Fibroblast of skin of left quadriceps (primary cell): ENCODE measurements at places on chromosomes 1 and 21.
A peak's percentile ranks its signal among the peaks of the same experiment; 100 is the strongest.

GRCh38 chr1:214808845-214809460 lies 206.0 kb downstream of the CENPF start:
- DNase-seq = no peak

DNA sequence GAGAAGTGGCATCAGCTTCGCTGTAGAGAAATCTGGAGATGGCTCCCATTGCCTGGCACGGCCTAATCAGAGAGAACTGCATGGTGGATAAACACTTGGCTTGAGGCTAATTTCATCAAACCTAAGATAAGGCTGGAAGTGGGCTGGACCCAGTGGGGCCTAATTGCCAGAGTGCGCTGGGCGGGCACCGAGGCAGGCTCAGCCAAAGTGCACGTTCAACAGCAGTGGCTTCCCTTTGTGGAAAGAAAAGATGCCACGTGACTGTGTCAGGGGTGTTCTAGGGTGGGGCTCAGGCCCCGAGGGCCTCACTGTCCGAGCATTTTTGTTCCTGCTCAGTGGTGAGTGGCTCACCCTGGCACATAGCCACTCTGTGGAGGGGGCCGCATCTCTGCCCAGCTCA lies 5.8 kb downstream of the PLCH2 start:
- DNase-seq = no peak

DNA sequence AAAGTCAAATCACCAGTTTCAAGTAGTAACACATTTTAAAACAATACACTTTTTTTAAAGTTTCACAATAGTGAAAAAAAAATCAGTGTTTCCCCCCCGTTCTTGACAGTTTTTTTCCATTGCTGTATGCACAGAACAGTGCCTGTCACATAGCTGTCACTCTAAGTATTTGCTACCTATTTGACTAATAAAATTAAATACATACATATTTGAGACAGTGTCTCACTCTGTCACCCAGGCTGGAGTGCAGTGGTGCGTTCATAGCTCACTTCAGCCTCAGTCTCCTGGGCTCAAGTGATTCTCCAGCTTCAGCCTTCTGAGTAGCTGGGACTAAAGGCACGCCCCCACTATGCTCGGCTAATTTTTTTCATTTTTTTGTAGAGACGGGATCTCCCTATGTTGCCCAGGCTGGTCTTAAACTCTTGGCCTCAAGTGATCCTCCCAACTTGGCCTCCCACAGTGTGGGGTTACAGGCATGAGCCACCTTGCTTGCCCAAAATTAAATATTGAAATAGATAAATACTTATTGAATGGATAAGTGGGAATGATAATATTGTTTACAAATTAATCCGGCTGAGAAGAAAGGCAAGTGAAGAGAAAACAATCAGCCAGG lies 12.6 kb upstream of the RHBG start:
- no peak for DNase-seq

DNA sequence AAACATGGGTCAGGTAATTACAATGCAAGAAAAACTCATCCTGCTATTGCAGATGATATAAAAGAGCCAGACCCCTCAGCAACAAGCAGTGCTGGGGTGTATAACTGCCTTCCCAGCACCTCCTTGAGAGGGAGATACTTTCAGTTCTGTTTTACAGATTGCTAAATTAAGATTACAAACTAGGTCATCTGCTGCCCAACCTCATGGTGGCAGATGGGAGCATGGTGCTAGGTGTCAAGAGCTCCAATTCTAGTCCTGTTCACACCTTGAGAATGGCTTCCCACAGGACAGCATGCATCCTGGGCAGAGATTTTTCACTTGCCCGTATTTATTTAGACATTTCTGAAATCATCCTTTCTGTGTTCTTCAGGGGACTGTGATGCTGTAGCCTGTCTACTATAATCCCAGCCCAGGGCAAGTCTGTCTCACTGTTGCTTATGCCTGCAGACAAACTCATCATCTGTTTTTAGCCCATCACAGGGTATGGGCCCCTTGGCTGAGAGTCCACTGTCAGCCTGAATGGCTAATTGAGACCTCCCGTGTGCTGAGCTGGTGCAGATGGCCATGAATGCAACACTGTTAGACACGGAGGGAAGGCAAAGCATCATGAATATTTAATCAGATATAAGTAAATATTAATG lies 40.2 kb upstream of the PBX1 start:
- DNase-seq = no peak

- DNase-seq = no peak
These were observed 15.9 kb upstream of the DHX9 start for GRCh38 chr1:182823220-182823619.

- DNase-seq = no peak
These were observed 63.6 kb upstream of the GNG12 start for GRCh38 chr1:67896826-67897225.

DNA sequence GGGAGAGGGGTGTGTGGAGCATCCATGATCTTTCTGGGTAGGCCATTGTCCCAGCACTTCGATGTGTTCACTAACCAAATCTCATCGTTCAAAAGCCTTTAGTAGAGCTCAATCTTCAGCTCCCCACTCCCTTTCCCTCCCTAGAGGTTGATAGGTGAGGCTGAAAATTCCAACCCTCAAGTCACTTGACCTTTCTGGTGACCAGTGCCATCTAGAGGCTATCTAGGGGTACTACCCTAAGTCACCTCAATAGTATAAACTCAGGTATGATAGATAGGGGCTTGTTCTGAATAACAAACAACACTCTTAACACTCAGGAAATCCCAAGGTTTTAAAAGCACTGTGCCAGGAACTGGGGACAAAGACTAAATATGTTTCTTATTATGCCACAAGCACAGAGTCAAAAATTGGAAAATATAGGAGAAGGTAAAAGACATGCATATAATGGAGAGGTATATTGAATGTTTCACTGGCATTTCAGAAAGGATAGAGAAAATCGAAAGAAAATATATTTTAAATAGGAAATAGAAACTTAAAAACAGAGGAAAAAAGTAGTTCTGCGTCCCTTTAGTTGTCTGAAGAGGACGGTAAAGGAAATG lies 42.9 kb upstream of the CD53 start:
- no peak for DNase-seq

DNA sequence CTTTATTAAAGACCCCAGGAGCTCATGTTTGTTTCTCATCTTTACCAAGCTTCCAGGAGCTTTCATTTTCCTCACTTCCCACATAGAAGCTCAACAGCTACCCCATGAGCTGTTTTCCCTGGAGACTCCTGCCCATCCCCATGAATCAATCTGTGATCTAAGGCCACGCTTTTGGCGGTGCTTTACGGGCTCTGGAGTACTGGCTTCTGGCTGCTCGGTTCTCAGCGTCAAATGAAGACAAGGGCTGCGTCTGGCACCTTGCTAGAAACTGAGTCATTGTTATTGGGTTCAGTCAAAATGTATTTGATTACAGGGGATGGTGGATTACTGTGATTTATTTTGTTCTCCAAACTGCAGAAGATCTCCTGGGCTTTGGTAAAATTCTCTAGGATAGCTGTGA lies 39.9 kb downstream of the ACP6 start:
- no peak for DNase-seq

GRCh38 chr1:179814546-179814838 lies 63.1 kb downstream of the TOR1AIP2 start:
- DNase-seq = no peak

DNA sequence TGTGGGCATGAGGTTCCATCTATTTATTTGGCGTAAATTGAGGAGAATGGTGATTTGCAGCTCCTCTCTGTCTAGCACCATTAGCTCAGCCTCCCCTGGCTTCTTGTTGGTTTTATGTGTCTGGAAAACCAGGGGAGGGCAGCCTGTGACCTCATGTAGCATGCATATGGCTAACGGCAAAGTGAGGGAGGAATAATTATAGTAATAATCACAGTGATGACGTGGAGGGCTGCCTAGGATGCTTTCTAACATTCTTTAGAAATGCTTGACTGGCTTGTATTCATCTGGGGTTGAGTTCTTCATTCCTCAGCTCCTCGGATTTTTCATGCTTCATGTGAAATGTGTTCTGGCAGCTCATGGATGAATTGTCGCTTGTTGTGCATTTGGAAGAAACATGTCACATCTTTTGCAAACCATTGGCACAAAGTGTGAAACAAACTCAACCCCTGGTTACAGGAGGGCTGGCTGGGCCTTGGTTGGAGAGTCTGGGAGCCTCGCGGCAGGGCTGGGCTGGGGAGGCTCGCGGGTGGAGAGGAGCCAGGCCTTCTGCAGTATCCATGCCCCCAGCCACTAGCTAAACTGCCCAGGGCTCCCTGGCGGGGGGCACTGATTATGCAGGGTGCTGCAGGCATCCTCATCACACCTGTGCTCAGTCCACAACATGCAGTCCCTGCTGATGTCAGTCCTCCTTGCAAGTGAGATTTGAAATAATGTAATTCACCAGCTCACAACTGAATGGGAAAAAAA lies 149.6 kb downstream of the DISC1 start:
- DNase-seq = peak; percentile 87

GRCh38 chr21:35171385-35171784 lies 122.3 kb upstream of the RUNX1 start:
- no peak for DNase-seq

DNA sequence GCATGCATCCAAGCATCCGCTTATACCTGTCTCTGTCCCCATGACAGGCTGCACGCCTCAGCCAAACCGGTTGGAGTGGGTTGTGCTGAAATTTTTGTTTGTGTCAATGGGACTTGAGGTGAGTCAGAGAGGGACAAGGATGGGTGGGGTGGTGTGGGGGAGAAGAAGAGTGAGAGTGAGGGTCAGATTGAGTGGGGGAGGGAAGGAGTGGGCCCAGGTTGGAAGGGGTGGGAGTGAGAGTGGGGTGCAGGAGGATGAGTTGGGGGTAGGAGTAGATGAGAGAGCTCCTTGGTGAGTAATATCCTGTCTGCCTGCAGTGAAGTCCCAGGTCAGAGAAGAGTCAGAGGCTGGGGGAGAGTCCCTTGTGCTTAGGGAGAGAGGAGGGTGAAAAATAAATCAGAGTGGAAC lies 3.3 kb upstream of the NECTIN4 start:
- no peak for DNase-seq

- DNase-seq = no peak
These were observed 100.2 kb downstream of the SIPA1L2 start for GRCh38 chr1:232529747-232530146.

DNA sequence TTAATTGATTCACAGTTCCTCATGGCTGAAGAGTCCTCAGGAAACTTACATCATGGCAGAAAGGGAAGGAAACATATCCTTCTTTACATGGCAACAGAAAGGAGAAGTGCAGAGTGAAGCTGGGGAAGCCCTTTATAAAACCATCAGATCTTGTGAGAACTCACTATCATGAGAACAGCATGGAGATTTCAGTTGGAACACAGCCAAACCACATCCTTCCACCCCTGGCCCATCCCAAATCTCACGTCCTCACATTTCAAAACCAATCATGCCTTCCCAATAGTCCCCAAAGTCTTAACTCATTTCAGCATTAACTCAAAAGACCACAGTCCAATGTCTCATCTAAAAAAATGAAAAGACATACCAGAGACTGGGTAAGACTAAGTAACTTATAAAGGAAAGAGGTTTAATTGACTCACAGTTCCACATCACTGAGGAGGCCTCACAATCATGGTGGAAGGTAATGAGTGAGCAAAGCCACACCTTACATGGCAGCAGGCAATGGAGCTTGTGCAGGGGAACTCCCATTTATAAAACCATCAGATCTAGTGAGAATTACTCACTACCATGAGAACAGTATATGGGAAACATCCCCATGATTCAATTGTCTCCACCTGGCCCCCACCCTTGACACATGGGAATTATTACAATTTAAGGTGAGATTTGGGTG lies 105.2 kb downstream of the MRPL39 start:
- no peak for DNase-seq

- DNase-seq = no peak
These were observed 43.1 kb downstream of the IL12RB2 start for GRCh38 chr1:67350783-67351182.

DNA sequence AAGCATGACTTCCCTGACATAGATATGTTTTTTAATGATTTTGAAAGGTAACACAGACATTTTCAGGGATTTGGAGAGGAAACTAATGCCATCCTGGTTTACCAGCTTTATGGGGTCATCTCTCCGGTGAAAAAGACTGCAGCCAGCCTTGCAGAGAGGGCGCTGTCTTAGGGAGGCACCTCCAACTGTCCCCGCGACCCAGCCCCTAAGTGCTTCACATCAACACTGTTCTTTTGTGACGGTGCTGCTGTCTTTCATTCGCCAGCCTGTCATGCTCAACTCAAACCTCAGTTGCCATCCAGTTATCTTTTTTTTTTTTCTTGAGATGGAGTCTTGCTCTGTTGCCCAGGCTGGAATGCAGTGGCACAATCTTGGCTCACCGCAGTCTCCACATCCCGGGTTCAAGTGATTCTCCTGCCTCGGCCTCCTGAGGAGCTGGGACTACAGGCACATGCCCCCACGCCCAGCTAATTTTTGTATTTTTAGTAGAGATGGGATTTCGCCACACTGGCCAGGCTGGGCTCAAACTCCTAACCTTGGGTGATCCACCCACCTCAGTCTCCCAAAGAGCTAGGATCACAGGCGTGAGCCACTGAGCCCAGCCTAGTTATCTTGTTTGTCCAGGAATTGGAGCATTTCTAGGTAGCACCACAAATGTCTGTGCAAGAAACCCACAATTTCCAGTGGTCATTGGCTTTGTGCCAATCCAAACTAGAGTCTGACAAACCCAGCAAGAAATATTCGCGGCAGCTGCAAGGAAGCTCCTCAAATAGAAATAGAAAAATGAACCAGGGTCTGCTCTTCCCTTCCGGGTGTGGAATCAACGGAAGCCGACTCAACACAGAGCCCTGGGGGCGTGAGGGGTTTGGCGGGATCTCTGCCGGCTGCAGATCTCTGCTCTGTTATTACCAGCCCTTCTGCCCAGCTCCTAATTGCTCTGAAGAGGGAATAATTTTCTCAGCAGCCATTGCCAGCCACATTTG lies 24.2 kb downstream of the PDE9A start:
- DNase-seq = no peak

DNA sequence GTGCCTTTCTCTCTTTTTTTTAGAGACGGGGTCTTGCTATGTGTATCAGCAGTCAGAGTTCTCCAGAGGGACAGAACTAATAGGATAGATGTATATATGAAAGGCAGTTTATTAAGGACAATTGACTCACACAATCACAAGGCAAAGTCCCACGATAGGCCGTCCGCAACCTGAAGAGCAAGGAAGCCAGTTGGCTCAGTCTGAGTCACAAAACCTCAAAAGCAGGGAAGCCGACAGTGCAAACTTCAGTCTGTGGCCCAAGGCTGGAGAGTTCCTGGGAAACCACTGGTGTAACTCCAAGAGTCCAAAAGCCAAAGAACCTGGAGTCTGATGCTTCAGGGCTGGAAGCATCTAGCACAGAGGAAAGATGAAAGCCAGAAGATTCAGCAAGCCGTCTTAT lies 16.3 kb upstream of the H3-3A start:
- no peak for DNase-seq

- DNase-seq = no peak
These were observed 42.1 kb upstream of the DIP2A start for GRCh38 chr21:46416551-46416950.

- no peak for DNase-seq
These were observed 55.9 kb downstream of the CDC7 start for GRCh38 chr1:91556556-91556955.

GRCh38 chr1:193366764-193367507 lies 180.5 kb upstream of the B3GALT2 start:
- DNase-seq = no peak

DNA sequence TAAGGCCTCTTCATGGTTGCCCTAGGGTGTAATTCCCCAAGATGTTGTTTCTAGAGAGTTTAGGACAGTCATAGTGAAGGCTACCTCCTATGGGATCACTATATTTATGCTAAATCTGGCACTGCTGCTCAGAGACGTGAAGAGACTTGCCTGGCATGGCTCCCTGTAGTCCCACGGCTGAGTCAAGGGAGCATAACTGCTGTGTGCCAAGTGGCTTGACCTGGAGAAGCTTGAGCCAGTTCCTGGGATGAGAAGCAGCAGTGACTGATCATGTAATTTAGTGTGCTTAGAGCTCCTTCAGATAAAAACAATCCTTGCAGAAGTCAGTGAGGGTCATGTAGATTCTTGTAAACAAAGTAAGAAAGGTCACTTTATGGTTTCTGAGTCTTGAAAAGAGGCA lies 68.9 kb upstream of the TSPAN2 start:
- DNase-seq = no peak
